ENCODE measurements at places on chromosomes 2 and 18.

DNA sequence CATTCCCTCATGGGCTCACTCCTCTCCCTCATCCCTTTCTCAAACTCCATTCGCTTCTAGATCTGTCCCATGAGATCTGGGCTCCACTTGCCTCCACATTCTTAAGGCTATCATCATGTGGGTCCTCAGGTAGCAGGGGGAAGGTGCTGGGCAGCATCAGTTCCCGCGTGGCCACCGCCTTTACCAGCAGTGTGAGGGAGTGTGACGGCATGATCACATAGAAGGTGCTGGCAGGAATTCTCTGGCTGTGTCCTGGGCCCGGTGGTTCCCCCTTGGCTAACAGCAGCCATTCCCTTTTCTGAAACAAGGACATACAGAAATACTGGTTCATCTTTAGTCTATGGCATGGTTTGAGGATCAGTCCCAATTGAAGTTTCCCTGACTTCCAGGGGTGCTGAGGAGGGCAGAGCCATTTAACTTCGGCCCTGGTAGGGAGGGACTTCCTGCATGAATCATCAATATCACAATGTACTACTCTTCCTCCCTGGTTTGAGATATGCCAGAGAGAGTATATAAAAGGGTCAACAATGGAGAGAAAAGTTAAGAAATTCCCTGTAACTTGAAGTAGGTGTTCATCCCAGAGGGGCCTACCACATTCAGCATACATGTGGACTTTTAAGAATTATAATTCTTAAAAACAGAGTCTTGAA, 7.7 kb downstream of the DOK1 start:
- DNase-seq = no peak

GRCh38 chr2:204027091-204027490, 90.5 kb downstream of the ICOS start:
- peak; percentile 33 for DNase-seq

GRCh38 chr2:164954186-164954585, 1.1 kb downstream of the SLC38A11 start:
- DNase-seq = no peak

- no peak for DNase-seq
Observed at GRCh38 chr2:127007652-127008051, 99.3 kb downstream of the BIN1 start.

DNA sequence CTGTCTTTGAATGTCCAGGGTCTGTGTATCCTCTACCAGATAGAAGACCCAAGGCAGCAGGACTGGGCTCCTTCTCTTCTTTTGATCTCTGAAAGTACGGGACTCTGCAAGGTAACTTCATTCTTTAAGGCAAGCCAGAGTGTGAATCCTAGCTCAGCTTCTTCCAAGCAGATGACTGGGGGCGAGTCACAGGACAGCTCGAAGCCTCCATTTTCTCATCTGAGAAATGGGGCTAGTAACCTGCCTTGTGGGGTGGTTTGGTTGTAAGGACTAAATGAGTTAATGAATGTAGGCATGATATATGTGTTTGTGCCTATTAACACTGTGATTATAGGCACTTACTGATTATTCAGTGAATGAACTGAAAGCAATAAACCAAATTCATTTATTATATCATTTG, 46.7 kb downstream of the DGKD start:
- DNase-seq = no peak

Measured in activated T-helper 1 cell treated with anti-CD3 and anti-CD28 coated beads, Interleukin-12 subunit alpha, Interleukin-12 subunit beta, Interleukin-2, Interleukin-4 antibody, amounts not matched to agents 30 ng/mL and 10 ng/mL and 1 ng/mL, durations not matched to agents 14 hours and 24 hours and 36 hours (primary cell).